ENCODE measurements at places on chromosomes 1 and 21.

- no peak for DNase-seq
Measured at GRCh38 chr1:169298441-169298840, 69.2 kb downstream of the NME7 start.

GRCh38 chr1:26702680-26703038 lies 6.8 kb downstream of the ARID1A start:
- peak; percentile 41 for DNase-seq

GRCh38 chr1:9629445-9630201 lies 21.9 kb upstream of the PIK3CD start:
- peak; percentile 85 for DNase-seq

DNA sequence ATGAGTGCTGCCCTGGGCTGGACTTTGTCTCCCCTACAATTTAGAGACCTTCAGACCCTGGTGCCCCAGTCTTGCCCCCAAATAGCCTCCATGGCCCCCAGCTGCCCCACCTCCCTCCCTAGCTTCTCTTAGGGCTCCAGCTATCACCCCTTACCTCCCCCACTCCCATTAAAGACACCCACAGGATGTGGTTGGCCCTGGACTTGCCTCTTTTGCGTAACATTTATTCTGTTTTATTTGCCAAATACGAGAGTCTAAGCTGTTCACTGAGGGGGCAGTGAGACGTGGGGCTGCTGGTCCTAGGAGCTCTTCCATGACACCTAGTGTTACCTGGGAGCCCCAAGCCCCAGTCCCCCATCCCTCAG lies 4.5 kb downstream of the ZC3H12A start:
- no peak for DNase-seq

- no peak for DNase-seq
Measured at GRCh38 chr1:162081316-162081715, 11.8 kb downstream of the NOS1AP start.

GRCh38 chr1:201585093-201585483 lies 46.2 kb downstream of the NAV1 start:
- no peak for DNase-seq

DNA sequence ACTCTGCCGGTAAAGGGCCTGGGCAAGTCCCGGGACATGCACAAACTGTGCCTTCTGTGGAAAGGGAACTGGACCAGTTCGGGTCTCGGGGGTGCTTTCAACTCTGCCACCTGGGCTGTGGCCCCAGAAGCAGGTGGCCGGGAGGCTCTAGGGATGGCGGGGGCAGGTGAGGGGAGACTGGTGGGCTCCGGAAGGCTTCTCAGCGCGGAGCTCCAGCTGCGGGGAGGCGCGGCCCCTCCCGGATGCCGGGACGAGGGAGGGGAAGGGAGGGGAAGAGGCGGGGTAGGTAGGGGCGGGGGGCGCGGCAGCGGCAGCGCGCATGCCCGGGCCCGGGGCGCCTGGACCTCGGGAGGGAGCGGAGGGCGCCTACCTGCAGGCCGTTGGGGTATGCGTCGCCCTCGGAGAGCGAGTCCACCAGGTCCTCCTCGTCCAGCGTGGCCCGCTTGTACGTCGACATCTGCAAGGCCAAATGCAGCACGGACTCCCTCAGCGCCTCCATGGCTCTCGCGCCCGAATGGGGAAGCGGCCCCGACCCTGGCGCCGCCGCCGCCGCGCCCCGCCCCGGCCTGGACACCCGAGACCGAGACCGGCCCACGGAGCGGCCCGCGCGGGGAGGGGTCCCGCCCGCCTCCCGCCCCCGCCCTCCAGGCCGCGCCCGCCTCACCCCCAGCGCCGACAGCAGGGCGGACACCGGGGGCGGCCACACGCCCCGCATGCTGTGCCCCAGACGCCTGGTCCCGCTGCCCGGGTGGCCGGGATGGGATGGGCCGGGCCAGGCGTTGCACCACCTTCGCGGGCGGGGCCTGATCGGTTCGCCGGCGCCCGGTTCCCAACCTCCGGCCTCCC lies at the start of gene ECE1:
Gene ECE1, minus strand, starts transcription at position 764 of the 846 bp plus-strand sequence. Its CDS starts 49 bp downstream, at position 715.
- peak; percentile 52 for DNase-seq

DNA sequence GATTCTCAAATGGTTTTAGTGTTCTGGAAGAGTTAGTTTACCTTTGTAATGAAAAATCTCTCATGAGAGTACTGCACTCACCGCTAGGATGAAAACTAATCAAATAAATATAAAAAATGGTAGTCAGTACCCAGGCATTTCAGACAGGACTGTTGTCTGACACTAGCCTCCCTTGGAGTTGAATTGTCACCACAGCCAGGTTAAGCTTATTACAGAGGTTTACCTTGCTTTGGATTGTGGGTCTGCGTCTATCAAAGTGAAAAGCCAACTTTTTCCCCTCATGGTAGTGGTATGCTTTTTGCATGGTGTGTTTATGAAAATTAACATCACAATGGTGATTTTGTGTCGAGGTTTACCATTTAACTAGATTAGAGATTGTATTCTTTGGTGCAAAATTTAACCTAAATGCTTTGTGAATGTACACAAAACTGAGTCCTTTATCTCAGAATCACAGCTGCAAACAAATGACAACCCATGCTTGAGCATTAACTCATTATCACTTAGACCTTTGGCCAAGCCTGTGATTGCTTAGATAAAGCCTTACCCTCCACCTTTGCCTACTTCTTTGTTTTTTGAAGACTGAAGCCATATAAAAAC lies 20.1 kb downstream of the RAP1A start:
- DNase-seq = no peak

GRCh38 chr21:16713331-16714117 lies 799.3 kb upstream of the CXADR start:
- DNase-seq = no peak

DNA sequence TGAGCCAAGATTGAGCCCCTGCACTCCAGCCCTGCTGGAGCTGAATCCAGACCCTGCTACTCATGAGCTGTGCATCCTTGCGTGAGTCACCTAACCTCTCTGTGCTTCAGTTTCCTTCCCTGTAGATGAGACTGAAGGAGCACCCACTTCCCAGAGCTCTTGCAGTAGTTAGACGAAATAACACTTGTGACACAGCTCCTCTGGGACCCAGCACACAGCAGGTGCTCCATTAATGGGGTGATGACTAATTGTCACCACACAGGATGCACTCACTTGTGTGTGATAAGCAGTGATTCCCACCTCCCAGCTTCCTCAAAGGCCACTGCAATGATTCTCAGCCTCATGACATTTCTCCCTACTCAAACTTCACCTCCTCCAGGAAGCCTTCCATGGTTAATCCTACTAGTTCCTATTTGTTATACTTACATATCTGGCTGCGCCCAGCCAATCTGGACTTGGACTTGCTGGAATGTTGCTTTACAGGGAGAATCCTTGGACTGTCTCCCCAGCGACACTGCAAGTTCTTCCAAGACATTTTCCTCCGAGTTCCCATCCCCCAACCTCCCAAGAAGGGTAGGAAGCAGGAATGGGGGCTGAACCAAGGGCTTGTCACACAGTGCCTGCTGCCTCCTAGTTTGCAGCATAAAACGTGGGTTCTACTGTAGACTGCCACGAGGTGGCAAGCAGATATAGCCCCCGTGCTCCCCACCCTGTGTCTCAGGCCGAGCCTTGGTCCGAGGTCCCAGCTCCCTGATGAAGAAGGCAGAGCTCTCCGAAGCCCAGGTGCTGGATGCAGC lies 17.2 kb downstream of the DRAXIN start:
- DNase-seq = no peak

GRCh38 chr21:41751611-41752011 lies 15.2 kb downstream of the RIPK4 start:
- no peak for DNase-seq

DNA sequence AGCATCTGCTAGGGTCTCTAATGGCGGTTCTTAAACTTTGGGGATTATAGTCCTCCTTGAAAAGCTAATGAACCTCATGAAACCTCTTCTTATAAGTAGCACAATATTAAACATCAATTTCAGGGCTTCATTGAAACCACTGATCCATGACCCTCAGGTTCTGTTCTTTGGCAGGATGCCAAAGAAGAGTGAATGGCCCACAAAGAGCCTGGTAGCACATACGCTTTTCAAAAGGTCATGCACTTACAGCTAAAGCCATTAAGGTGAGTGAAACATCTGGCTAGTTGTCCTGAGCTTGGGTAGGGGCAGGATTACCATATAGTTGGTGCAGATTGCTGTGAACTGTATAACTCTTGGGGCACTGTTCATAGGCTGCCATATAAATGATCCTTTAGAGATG lies 42.3 kb downstream of the MDM4 start:
- DNase-seq = no peak

- DNase-seq = no peak
Measured at GRCh38 chr1:216553766-216554165, 130.5 kb upstream of the USH2A start.

DNA sequence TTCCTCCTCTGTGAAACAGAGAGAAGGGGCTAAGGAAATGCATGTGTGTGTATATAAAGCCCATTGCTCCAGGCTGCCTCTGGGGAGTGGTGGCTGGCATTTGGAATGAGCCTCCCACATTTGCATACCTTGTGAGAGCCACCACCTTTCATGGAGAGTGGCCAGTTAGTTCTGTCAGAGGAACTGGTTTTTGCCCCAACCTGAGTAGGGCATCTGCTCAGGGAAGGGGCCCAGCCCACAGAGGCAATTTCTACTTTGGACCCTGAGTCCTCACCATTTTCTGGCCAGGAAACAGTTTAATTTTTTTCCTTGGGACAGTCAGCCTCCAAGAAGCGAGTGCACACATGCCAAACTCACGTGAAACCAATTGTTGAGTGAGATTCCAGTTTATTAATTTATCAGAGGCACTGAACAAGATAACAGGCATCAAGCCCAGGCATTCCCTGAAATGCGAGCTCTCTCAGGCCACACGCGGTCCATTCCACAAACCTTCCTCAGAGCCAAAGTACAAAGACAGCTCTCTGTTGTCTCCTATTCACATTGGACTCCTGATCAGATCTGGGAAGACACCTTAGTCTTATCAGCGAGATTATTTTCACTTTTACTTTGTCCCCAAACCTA lies 1.0 kb upstream of the SLC6A9 start:
- no peak for DNase-seq

GRCh38 chr21:25539606-25540005 lies 67.7 kb downstream of the MRPL39 start:
- no peak for DNase-seq

DNA sequence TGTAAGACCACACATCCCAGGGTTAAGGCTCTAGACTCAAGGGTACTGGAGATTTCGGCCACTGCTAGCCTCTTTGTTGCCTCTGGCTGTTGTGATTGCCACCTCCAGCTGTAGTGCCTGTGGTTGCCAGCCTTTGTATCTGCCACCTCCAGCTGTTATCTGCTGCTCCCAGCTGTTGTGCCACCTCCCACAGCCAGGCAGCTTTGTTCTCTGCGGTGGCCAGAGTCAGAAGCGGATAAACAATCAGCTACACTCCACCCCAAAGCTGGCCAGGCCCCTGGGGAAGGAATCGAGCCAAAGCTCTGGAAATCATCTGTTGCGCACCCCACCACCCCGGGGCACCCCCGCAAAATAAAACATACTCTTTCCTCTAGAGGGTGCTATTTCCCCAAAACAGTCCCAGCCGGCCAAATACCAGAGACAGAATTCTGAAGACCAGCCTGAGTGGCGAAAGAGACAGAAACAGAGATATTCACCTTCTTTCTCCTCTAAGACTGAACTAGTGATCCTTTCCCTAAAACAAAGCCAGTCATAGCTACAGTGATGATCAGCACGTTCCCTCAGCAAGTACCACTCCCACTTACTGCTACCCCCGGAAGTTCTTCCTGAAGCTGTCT lies 14.8 kb upstream of the PIGM start:
- DNase-seq = peak; percentile 46

DNA sequence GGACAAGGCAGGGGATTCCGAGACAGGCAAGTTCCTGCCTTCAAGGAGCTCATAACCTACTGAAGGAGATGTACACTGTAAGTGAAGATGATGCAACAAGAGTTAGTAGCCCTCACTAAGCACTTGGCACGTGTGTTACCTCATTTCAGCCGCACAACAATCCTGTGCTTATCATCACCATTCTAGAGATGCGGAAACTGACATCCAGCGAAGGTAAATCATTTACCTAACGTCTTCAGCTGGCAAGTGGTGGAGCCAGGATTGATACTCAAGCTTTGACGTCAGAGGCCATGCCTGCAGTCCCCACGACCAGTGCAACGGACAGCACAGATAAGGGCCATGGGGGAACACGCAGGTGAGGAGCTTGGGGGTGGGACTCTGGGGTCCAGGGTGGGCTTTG lies 2.9 kb upstream of the UBXN10 start:
- no peak for DNase-seq

- no peak for DNase-seq
Measured at GRCh38 chr21:29175408-29176134, 45.1 kb downstream of the MAP3K7CL start.

GRCh38 chr21:46551636-46552241 lies 53.1 kb downstream of the S100B start:
- peak; percentile 58 for DNase-seq

DNA sequence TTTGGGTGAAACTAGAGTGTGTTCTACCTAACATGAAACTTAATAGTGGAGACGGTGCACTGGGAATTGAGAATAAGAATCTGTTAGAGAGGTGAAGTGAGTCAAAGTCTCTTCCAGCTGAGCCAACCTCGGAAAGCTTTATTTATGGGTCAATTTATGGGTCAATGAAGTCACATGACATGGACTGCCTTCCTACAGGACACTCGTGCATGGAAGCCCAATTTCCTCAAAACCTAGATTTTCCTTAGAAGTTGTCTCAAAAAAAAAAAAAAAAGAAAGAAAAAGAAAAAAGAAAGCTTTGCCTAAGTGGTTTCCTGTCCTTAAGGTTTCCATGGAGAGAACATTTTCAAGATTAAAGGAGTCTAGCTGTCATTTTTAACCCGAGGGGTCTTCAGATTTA lies 26.7 kb downstream of the CACHD1 start:
- DNase-seq = no peak

GRCh38 chr1:236389253-236389652 lies 4.8 kb upstream of the EDARADD start:
- DNase-seq = no peak

- no peak for DNase-seq
Measured at GRCh38 chr21:40146216-40146837, 279.1 kb downstream of the PCP4 start.

DNA sequence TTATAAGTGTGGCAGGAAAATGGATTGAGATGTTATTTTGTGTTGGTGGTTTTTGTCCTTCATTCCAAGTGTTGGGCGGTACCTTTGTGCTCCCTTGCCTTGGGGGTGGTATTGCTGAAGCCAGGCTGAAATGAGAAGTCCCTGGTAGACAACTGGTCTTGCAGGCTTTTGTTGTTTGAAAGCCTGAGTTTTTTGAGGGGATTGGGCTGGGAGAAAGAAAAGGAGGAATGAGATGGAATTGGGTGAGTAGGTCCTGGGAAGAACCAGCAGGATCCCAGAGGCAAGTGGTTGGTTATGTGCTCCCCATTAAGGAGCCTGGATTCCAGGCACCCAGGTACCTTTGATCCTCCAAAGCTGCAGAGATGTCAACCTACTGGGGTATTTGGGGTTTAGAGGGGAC lies 93.7 kb upstream of the SLC2A1 start:
- DNase-seq = no peak

- no peak for DNase-seq
Measured at GRCh38 chr1:168266644-168267186, 14.0 kb upstream of the TBX19 start.

- no peak for DNase-seq
Measured at GRCh38 chr1:100423832-100424337, 71.6 kb downstream of the CDC14A start.

GRCh38 chr1:106995970-106996369 lies 60.5 kb upstream of the PRMT6 start:
- no peak for DNase-seq

GRCh38 chr1:199042193-199042592 lies 403.4 kb downstream of the PTPRC start:
- DNase-seq = no peak

All from activated naive CD8-positive, alpha-beta T cell treated with anti-CD3 and anti-CD28 coated beads, Interleukin-2, amount 50 U/mL, for 24 hours (primary cell).